ENCODE measurements at places on chromosomes 3 and 15.

DNA sequence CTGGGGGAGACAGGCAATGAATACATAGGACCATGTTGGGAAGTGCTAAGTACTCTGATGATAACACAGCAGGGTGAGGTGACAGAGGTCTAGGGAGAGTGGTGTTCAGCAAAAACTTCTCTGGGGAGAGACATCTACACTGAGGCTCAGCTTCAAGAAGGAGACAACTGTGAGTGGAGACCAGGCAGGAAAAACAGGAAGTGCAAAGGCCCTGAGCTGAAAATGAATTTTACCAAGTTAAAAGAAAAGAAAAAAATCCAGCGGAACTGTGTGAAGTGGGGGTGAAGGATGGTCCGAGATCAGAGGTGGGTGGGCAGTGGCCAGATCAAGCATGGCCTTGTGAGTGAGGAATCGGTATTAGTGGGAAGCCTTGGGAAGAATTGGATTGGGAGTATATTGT, 110.1 kb upstream of the CLSTN2 start:
- no peak for DNase-seq

DNA sequence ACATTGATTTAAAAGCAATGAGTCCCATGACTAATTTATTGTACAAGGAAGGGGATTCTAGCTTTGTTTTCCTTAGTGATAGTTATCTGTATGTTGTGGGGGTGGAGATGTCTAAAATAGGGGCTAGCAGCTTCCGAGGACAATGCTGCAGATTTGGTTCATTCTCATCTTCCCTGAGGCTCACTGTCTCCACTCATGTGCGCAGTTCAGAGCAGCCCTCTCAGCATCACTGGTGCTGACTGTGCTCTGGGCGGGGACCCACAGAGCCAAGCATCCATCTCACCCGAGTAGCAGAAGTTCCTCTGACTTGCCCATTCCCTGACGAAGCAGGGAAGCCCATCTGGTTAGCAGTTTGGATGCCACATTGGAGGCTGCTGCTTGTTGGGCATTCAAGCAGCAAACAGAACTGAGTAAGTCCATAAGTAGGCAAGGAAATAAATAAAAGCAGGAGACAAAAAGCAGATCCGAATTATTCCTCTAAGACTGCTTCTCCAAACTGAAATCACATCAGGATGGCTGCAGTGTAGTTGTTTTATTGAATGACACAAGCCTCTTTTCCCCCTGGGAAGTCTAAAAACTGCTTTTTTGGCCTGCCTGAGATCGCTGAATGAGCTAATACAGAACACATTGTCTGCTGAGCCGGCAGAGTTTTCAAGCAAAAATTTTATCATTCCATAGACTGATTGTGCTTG, 27.5 kb downstream of the RARB start:
- no peak for DNase-seq

DNA sequence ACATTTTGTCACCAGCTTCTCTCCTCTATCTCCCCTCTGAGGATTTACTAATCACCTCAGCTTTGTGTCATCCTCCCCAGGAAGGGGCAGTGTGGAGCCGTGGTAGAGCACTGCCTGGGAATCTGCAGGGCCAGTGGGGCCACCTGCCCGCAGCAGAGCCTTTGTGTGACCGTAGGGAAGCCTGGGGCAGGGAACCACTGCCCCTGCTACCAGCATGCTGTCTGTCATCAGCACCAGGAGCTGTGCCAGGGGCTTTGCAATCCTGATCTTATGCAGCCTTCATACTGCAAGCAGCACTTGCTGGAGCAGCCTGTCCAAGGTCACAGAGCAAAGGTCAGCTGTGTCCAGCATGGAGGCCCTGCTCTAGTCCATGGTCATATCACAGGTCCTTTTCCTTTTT, 170.2 kb upstream of the IL12A start:
- DNase-seq, result no peak

GRCh38 chr3:191255156-191255555, 56.1 kb downstream of the OSTN start:
- no peak for DNase-seq

DNA sequence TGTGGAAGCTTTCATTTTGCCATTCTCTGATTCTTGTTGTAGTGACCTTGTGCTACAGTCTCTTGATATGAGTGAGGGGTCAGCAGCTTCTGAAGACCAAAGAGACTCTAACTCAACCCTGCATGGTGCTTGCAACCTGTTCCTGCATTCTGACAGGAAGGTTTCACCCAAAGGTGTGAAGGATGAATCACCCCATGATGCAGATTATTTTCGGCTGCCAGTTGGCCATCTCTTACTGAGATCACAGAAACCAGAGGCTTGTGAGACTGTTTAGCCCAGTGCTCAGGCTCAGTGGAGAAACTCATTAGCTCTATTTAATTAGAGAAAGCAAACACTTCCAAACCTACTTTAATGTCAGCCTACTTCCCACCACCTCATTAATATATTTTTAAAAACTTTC, 29.2 kb upstream of the TPRG1 start:
- DNase-seq, result no peak

- DNase-seq, result peak; percentile 56
Measured at GRCh38 chr15:70778258-70779076, 15.1 kb upstream of the UACA start.

GRCh38 chr3:126537730-126538281, 13.9 kb downstream of the CHST13 start:
- DNase-seq, result no peak

GRCh38 chr3:58874795-58875194, 175.0 kb downstream of the CFAP20DC start:
- DNase-seq, result no peak

DNA sequence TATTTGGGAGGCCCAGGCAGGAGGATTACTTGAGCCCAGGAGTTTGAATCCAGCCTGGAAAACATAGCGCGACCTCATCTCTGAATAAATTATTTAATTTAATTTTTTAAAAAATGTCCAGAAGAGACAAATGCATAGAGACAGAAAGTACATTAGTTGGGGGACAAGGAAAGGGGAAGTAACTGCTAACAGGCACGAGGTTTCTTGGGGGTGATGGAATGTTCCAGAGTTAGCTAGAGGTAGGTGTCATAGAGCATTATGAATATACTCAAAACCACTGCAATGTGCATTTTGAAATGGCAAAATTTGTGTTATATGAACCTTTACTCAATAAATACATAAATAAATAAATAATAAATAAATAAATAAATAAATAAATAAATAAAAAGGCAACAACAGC, 31.7 kb upstream of the CYP11A1 start:
- no peak for DNase-seq

DNA sequence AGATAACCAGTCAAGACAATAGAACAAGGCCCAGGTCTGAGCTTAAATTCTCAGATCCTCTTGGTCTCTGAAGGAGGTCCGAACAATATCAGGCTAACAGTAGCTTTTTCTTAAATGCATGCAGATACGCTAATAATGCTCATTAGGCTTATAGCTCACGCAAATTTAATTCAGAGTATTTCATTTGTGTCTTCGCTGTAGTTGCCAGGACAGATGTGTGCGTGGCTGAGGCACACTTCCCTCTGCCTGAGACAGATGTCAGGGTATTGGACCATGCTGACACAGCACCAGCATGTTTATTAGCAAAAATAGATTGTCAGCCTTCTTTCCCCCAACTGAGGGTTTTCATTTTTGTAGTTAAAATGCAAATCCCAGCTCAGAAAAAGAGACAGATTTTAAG, 102.9 kb upstream of the BFSP2 start:
- no peak for DNase-seq

DNA sequence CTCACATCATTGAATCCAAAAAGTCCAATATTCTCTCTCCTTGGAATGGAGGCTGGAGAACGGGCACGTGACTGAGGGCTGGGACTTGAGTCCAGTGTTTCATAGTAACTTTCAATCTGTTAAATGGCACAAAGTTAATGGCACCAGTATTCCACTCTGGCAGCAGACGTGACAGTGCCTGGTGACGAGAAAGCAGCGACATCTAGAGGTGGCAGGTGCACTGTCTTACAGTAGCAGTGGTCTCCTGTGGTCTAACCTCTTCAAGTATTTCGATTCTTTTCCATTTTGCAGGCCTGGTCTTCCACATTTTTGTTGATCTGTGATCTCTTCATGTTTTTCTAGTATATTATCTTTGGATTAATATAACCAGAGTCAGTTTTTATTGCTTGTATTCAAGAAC, 107.1 kb downstream of the OXSM start:
- no peak for DNase-seq

- DNase-seq, result no peak
Measured at GRCh38 chr3:25025236-25025635, 402.8 kb upstream of the RARB start.

- no peak for DNase-seq
Measured at GRCh38 chr15:49832511-49832910, 211.7 kb downstream of the DTWD1 start.

GRCh38 chr3:128922804-128923459, 43.5 kb downstream of the ACAD9 start:
- DNase-seq, result no peak

- no peak for DNase-seq
Measured at GRCh38 chr15:22973286-22973685, 6.9 kb downstream of the CYFIP1 start.

- no peak for DNase-seq
Measured at GRCh38 chr3:65642883-65643282, 395.8 kb downstream of the MAGI1 start.

DNA sequence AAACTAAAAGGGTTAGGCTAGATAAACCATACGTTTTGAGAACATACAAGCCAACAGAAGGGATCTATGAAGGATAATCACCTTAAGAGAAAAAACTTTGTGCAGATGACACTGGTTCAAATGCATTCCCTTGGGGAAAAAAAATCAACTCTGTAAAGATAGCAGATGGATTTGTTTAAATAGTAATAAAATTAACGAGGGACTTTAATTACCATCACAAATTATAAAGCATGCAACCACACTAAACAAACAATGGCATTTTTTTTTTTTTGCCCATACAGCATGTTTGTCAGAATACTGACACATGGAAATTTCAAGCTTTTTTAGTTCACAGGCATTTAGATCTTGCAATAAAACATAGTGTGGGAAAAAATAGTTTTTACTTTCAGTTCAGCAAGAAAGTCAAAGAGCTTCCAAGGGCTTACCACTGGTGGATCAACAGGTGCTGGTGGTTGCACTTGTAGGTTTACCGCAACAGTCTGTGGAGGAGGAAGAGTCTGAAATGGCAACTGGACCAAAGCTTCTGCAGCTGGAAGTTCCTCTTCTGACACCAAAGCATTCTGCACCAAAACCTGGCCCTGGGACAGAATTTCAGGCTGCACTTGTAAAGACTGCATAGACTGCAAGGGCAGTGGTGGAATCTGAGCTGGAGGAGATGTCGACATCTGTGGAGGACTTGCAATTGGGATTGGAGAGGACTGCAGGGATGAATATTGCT, 53.1 kb downstream of the PHC3 start:
- no peak for DNase-seq

GRCh38 chr3:12601072-12601471, 44.2 kb downstream of the MKRN2 start:
- DNase-seq, result no peak

GRCh38 chr15:28983432-28984311, 97.9 kb downstream of the APBA2 start:
- DNase-seq, result no peak

DNA sequence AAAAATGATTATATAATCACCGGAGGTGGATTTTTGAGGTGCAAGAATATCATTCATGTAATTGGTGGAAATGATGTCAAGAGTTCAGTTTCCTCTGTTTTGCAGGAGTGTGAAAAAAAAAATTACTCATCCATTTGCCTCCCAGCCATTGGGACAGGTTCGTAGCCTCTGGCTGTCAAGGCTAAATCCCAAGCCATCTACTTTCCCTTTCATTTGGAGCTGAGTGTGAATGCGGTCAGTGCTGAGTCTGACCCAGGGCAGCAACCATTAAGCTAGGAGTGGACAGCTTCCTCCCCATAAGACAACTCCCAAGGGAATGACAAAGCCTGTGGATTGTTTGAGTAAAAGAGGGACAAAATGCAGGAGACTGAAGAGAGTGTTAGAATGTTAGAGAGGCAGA, 33.6 kb downstream of the PARP14 start:
- no peak for DNase-seq

- DNase-seq, result no peak
Measured at GRCh38 chr3:179716226-179716625, 63.4 kb downstream of the USP13 start.

- DNase-seq, result peak; percentile 36
Measured at GRCh38 chr15:76058714-76059319, 968 bp upstream of the TMEM266 start.

DNA sequence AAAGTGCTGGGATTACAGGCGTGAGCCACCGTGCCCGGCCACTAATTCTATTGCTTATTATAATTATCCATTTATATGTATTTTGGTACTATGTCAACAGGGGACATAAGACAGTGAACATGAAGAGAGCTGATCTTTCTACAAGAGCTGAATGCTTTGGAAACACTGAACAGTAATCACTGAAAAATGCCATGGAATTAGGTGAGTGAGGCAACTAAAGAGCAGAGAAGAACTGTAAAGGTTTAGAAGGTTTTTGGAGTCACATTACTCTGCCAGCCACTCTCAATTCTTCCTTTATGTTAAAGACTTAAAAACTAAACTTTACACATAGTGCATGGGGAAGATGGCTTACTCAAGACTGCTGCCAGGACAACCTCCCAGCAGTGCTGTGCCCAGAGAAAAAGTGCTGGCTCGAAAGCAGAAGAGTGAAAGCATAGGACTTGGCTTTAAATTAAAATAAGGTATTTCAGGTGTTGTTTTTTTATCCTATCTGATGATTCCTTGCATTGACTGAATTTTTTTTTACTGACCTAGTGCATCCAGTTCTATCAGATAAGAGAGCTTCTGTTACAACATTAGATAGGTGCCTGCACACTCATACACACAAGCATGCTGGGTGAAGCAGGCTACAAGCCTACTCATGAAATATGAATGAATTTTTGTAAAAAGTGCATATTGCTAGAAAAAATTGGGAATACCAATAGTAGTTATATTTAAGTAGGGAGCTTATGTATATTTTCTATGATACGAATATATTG, 28.7 kb upstream of the CACNA2D3 start:
- DNase-seq, result no peak

DNA sequence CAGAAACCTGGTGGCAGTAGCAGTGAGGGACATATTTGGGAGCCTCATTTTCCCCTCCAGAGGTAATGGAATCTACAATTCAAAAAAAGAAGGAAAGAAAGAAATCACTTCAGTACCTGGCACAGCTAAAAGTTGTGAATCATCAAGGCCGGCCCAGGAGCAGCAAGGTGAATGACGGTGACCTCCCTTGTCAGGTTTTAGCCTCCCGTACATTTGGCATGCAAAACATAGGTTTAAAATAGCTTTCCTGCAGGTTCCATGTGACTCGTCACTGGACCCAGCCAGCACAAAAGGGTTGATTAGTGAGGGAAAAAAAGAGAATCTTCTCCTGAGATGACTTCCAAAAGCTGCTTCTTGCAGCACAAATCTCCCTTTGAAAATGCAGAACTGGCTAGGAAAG, 394.2 kb downstream of the LSAMP start:
- no peak for DNase-seq

GRCh38 chr15:78685159-78685921, 44.3 kb upstream of the CHRNB4 start:
- DNase-seq, result no peak

- DNase-seq, result no peak
Measured at GRCh38 chr3:197960694-197961581, 921 bp downstream of the LMLN start.

All from SW 1271 (cell line).